ENCODE measurements at places on chromosomes 5 and 9. TPM values are rescaled to one million over a fixed set of nuclear protein-coding genes. Genes with fewer than 3 reads are reported as not detected.

Gene CRHBP
- 27.8 TPM for total RNA-seq

DNA sequence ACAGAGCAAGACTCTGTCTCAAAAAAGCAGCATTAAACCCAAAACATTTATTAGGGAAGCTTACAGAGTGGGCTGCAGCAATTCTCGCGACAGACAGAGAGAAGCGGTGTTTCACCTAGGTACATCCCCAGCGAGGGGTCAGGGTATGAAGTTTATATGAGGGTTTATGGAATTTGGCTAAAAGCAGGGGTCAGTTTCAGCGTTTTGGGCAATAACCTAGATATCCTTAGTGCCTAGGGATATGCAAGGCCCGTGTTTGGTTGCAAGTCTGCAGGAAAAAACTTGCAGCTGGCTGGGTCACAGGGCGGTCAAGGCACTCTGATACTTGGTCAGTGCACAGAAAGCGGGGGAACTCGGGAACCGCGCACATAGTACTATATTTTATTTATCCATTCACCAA, 649 bp upstream of the GLE1 start:
- no peak for DNase-seq

Gene C5orf58
- total RNA-seq, result not detected

Gene SHB
- total RNA-seq, result 27.1 TPM

GRCh38 chr5:132372127-132372526, 2.6 kb downstream of the SLC22A5 start:
- no peak for DNase-seq

DNA sequence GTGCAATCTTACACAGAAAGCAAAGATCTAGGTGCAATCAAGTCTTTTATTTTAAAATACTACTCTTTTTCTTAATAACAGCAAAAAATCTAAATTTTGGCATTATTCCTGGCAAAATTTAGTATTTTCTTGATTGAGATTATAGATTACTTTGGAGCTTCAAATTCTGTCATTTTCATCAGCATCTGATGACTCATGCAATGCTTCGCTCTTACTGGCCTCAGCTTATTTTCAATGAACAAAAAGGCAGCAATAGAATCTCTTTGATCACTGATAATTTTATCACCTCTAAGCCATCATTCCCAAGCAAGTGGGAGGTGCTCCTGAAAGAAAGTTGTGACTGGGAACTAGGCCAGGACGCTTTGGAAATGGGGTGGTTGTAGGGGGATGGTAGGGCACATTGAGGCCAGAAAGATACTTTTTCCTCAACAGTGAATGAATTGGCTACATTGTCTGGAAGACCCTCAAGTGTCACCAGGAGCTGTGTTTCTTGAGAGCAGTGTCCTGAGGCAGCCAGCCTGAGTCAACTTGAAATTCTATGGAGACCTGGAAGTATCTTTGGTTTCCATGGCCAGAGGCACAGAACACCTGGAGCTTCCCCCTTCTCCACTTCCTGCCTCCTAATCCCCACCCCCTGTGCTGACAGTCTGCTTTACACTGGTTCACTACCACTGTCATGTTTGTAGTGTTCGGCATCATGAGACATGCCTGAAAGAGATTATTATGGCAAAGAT, 46.9 kb upstream of the APC start:
- DNase-seq, result no peak

Gene GLT6D1
- not detected for total RNA-seq

- no peak for DNase-seq
These were observed 2015.4 kb upstream of the WWC1 start for GRCh38 chr5:166276006-166276405.

Measured in Karpas-422 (cell line).